Erythroblast (primary cell): ENCODE measurements at places on chromosomes 4 and X.
A peak's percentile ranks its signal among the peaks of the same experiment; 100 is the strongest.

GRCh38 chr4:8099981-8100464, 58.6 kb downstream of the ABLIM2 start:
- DNase-seq = no peak

DNA sequence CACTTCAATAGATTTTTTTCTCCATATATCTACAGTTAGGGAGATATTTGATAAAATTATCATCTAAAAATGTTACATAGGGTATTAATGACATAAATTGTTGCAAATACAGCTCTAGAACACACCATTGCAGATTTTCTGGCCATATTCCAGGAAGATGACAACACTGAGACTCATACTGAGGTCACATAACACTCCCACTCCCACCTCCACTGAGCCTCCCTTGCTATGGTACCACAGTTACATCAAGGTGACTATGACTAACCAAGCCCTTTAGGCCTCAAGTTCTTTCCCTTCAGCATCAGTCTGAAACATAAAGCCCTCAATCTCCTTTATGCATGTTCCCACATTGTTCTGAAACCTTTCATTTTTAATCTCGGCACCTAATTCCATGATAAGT, 932.0 kb upstream of the IGFBP7 start:
- no peak for DNase-seq

GRCh38 chr4:132333724-132334047, 815.4 kb upstream of the PCDH10 start:
- DNase-seq = no peak

DNA sequence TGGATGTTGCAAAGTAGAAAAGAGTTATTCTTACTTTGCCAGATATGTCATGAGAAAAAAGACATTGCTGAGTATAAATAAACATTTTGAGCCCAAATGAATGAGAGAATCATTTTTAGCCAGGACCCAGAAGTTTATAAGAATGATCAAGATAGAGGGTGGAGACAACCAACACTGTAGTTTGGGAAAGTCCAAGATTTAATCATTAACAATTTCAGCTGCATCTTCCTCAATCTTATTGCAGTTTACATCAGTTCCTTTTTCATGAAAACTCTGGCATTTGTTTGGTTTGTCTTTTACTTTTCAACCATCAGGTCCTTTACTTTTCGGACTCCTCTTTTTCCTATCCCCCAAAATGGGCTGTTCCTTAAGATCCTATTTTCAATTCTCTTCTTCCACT, 645.9 kb downstream of the ANKRD50 start:
- DNase-seq = no peak

DNA sequence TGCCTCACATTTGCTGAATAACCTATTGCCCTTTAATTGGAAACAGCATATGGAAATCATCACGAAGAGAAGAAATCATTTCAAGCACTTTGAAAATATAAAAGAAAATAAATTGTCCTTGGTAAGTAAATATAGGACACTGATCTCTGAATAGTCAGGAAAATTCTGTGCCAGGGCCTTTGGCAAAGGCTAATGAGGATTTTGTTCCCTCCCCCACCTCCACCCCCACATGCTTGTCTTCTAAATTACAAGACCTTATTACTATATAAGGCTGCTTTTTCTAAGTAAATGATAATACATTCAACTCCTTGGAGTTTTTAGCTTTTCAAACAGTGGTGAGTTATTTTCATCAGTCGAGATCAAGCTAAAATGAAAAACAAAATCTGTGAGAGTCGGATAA, 15.8 kb downstream of the SYNPO2 start:
- DNase-seq = no peak

DNA sequence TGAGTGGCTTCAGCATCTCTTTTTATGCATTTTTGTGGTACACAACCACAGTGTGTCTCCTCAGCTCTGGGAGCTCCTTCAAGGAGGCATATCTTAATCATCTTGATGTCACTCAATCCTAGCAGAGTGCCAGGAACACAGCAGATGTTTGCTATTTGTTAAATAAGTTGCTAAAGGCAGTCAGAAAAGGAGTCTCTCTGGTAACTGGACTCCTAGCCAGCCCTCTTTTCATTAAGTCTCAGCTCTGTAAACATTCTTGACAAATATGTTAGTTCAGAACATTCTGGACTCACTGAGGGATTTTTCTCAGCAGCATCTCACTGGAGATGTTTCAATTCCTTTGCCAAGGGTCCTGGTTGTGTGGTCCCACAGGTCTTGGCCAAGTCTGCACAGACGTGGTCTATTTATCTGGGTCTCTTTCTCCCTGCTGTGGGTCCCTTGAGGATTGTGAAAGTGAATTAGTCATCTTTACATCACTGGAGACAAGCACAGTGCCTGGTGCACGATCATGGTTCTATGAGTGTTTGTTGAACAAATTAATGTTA, 20.3 kb upstream of the FAM9C start:
- no peak for DNase-seq

GRCh38 chrX:152819266-152819665, 11.3 kb downstream of the CETN2 start:
- no peak for DNase-seq

DNA sequence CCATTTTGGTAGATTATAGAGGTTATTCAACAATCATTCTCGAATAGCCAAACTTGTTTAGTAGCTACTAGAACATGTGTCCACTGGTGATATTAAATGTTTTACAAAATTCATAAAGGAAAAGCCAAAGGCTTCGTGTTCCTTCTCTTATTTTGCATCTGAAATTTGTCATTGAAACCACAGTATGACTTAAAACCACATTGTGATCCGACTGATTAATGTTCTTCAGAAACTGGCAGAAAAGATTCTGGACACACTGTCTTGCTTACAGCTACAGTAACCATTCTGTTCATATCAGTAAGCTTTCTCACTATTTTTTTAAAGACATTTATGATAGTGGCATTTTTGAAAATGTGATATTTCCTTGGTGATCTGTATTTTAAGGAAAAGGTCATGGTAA, 2.6 kb upstream of the SMARCA1 start:
- DNase-seq = no peak

DNA sequence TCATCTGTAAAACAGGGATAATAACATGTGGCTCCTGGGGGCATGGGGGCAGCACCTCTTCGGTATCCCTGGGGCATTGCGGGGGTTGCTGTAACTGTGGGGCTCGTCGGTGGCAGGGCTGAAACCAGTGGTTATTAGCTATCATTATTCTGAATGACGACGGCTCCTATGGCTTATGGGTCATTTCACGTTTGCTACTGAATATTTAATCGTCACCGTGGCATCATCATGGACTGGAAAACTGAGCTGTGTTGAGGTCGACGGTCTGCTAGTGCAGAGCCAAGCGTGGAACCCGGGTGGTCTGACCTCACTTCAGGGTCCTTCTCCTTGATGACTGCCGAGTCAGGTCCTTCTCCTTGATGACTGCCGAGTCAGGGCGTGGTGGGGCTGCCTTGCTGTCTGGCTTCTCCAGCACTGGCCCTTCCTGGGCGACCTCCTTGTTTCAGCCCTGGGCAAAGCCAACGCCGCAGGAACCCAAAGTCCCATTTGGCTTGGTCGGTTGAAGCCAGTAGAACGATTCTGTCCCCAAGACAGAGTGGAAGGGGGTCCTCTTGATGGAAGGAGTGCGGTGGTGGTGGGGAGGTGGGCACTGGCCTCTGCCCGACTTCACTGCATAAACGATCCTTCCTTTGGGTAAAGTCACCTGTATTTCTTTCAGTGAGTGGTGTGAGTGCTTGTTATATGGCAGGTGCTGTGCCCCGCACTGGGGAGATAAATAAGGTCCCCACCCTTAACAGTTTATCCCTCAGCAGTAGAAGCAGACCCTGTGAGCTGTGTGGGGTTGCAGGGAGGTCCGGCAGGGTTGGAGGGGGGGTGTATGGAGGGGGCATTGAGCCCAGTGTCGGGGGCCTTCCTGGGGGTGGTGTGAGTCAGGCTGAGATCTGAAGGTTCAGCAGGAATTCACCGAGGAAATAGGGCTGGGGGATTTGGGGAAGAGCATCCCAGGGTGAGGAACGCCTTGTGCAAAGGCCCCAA, 40.8 kb downstream of the PSAPL1 start:
- DNase-seq = no peak

- peak; percentile 2 for DNase-seq
These were observed 23.3 kb downstream of the RPGR start for GRCh38 chrX:38304010-38304409.

DNA sequence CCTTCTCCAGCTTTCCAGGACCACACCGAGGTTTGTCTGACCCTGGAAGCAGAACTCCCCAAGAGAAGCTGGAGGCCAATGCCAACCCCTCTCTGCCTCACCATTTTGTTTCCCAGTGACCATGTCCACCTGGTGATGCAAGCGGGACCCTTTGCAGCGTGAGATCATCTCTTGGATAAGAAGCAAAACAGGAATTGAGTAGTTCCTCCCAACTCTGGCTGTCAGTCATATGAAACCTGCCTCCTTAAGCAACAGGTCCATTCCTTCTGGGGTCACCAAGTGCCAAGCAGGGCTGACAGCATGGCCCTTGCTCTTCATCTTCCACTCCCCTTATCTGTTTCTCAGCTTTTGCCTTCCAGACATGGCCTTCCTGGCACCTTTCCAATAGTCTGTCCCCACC, 41.3 kb upstream of the MTM1 start:
- DNase-seq = no peak

DNA sequence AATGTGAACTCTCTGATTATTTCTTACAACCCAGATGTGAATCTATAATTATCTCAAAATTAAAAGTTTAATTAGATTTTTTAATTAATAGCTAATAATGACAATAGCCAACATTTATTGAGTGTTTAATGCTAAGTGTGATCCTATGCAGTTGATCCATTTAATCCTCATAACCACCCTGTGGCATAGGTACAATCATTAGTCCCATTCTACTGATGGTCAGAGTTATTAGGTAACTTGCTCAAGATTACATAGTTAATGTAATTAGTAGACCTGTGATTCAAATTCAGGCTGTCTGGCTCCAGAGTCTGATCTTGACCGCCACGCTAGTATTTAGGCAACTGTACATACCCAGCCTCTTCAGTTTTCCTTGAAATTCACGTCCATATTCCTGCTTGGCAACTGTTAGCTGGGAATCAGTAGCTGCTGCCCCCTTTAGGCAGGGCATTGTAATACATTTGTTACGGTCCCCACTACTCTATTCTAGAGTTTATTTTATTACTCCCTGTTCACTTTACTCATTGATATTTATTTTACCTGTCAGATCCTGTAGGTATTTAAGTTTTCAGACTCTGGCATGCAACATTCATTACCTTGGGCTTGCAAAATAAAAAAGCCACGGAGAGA, 20.6 kb upstream of the TEC start:
- peak; percentile 66 for DNase-seq

- DNase-seq = no peak
These were observed 3.1 kb upstream of the CSN3 start for GRCh38 chr4:70239131-70239883.

DNA sequence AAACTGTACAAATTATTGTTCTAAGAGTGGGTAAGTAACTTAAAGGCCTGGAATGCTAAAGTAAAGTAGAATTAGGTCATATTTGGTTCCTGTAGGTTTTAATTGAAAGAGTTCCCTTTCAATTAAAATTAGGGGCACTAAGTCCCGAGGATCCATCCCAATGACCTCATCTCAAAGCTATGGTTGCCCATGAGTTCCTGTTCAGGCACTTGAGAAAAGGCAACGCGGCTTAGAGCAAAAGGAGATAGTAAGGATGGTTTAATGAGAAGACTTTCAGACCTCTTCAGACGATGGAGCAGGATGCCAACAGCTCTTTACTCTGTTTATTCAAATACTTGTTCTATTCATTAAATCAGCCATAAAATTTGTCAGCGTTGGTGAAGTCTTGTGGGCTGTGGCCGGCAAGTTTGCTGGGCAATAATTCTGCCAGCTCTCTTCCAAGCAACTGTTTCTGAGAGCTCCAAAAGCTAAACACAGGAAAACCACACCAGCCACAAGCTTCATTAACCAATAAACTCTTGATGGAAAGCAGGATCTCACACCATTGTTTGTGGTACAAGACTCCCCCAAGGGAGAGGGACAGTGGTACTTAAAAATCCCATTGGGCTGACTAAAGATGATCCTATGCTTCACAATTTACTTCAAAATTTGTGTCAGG, 167.4 kb downstream of the COL4A6 start:
- DNase-seq = no peak
